ENCODE measurements at places on chromosomes 1 and 21.
A peak's percentile ranks its signal among the peaks of the same experiment; 100 is the strongest.

DNA sequence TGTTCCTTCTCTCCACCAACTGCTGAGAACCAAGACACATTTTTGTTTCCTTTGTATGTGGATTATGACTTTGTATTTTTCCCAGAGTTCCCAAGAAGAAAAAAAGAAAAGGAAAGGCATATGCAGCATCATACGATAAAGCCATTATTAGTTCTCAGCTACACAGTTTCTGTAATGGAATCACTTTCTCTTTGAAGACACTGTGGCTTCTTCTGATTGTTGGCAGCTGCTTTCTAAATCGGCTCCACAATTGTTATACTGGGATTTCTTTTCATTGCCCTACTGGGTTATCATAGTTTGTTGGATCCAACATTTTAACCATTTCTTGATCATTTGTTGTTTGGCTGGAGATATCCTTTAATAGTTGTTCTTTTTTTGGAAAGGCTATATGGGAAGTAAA is 89.5 kb upstream of the HIVEP3 start:
- no peak for DNase-seq

DNA sequence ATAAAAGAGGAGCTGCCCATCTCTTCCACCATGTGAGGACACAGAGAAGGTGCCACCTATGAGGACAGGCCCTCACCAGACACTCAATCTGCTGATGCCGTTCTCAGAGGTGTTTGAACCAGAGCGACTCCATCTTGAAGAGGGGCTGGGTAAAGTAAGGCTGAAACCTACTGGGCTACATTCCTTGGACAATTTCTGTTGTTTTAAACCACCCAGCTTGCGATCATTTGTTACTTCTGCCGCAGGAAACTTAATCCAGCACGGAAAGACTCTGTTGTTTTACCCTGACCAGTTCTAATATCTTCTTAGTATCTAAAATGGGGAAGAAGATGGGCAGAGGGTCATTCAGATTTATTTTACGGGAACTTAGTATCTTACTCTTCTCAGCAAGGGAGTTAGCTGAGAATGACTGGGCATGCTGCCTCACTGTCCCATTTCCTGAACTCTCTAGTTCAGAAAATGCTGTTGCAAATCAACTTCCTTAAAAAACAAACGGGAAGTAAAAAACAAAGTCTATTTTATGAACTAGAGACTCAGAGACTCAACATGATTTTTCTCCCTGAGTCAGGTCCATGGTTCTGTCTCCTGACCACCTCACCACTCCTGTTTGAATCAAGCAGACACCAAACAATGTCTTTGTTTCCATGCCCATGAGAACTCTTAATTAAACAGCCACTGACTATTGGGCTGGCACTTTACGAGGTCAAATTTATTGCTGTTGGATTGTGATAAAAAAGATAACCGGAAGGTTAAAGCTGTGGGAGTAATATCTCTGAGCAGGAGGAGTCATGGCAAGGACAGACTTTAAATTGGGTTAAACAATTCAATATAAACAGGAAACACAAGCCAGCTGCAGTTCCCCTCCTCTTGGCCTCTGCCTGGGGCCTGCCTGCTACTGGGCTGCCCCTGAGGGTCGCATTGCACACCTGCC is 23.8 kb upstream of the IFNAR1 start:
- no peak for DNase-seq

GRCh38 chr1:216923601-216924000 is 200.4 kb upstream of the ESRRG start:
- no peak for DNase-seq

DNA sequence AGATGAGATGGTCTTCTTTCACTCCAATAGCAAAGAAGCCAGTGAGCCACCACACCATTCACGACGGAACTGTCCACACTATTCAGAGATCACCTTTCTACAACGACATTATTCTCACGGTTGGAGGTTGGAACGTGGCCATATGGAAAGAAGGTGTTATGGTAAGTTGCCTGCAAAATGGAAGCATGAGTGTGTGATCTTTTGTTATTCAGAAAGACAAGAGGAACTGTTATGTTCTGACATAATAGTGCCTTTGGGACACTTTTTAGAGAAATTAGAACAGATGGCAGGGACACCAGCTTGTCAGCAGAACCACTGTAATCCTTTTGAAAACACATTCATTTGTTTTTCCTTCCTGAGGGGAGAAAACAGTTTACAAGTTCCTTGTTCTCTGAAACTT is 75.8 kb upstream of the MCOLN3 start:
- DNase-seq: no peak

DNA sequence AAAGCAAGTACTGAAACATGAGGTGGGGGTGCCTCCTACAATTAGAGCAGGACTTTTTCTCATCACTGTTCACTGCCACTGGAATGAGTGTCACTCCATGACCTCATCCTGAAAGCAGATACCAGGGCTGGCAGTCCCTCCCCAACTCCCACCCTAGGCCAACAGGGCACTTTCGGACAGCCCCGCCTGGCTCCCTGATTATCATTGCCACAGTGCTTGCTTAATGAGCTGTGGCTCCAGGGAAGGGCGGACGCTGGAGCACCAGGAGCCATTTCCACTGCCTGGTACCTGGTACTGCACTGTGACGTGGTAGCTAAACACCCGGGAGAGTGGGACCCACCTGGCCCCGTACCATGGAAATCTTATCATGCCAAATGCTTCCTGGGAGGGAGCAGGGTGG is 22.3 kb downstream of the SLC9A1 start:
- no peak for DNase-seq

- DNase-seq: no peak
Observed at GRCh38 chr21:42760951-42761751, 107.7 kb downstream of the PDE9A start.

GRCh38 chr1:239997515-239998311 is 94.0 kb upstream of the FMN2 start:
- peak; percentile 74 for DNase-seq

DNA sequence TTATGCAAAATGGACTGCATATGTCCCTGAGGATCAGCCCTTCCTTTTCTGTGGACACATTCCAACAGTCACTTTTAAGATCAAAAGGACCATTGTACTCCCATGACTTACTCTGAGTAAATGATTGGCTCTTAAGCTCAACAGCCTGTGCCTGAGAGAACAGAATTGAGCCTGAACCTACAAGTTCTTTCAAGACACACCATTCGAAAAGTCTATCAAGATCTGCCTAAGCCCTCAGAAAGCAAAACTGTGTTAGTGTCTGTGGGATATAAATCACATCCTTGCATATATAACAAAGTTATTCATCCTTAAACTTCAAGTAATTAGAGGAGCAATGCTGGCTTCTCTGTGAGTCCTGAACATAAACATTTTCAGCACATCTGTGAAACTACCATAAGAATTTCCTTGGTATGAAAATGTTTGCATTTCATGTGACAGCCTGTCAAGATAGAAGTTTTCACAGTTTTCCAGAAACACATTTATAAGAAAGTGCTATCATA is 41.6 kb downstream of the PCNX2 start:
- DNase-seq: peak; percentile 44

DNA sequence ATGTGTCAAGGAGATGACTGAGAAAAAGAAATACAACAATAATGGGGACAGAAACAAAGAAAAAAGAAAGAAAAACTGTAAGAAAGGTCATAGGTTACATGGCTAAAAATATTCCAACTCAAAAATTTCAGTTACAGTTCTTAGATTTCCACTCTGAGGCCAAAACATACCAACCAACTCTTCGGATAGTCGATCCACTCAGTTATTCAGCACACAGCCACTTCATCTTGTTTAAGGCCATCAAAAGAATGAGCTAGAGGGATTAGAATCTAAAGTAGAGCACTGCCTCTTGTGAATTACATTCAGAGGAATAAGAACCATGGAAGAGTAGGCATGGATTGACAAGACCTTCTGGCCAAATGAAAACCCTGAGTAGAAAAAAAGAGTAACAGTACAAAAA is 277.0 kb downstream of the MRPL39 start:
- no peak for DNase-seq

DNA sequence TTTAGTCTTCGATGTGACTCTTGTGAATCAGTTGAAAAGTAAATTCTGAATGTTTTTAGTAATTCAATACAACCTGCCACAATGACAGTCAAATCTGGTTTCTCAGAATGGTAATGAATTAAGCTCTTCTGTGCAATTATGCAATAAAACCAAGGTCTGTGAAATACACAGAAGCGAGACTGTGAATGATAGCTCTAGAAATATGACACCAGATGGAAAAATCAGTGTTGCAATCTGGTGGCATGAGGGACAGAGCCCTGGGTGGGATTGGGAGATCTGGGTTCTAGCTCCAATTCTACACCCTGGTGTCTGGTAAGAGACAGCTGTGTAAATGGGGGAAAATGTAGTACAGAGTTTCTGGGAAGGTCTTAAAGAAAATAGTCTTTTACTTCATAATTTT is 586.4 kb upstream of the ZRANB2 start:
- DNase-seq: no peak

GRCh38 chr21:31838586-31839355 is 34.0 kb upstream of the HUNK start:
- no peak for DNase-seq

DNA sequence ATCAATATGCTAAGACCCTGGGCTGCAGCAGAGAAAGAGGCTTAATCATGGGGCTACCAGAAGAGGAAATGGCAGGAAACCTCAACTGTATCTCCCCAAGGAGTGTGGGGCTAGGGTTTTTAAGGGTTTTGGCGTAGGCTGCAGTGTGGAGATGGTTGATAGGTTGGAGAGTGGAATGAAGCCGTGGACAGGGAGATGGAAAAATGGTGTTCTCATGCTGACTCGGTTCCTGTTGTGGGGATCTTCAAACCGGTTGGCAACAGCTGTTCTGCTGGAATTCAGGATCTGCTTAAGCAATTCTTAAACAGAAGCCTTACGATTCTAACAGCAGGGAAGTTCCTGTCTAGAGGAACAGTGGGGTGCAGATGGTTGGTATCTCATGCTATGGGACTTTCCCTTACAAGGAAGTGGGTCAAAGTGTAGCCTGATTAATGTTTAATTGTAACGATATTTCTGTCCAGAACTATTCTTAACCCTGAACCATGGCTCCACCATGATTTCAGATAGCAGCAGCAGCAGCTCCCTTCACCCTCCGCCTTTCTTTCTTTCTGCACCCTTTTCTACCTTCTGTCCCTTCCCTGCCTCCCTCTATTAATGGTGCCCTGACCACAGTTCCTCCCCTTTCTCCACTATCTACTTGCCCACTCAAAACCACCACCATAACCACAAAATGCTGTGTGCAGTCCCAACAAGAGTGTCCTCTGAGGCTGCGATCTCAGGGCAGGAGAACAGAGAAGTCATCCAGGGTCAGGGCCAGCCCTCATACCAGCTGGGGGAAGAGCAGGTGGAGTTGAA is 30.8 kb downstream of the RSPH1 start:
- peak; percentile 28 for DNase-seq

- DNase-seq: no peak
Observed at GRCh38 chr1:49651136-49651535, 372.6 kb downstream of the AGBL4 start.

- no peak for DNase-seq
Observed at GRCh38 chr1:44151332-44151731, 9.9 kb upstream of the KLF18 start.

- DNase-seq: no peak
Observed at GRCh38 chr1:25893116-25893515, 13.1 kb downstream of the STMN1 start.

DNA sequence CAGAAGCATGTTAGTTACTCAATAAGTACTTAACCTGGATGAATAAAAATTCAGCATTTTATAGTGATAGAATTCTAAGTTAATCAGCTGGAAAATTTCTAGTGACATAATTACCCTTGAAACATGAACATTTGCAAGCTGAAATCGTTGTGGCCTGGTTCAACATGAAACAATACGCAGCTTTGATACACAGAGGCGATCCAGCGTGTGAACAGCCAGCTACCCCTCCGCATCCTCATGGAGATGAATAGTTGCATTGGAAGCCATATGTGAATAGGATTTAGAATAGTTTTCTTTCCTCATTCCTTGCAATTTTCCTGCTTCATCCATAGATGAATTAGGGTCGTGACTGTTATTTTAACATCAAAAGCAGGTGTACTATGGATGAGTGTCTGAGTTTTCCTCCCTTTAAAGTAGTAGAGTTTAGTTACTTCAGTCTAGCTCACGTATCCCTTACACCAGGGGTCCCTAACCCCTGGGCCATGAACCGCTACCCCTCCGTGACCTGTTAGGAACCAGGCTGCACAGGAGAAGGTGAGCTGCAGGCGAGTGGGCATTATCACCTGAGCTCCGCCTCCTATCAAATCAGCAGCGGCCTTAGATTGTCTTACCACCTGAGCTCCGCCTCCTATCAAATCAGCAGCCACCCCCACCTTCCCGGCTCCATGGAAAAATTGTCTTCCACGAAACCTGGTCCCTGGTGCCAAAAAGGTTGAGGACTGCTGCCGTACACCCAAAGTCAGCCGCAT is 6.2 kb upstream of the TARBP1 start:
- no peak for DNase-seq

GRCh38 chr1:203676455-203676854 is 49.8 kb downstream of the ATP2B4 start:
- no peak for DNase-seq

GRCh38 chr1:234603221-234604204 is 6.5 kb downstream of the IRF2BP2 start:
- no peak for DNase-seq

DNA sequence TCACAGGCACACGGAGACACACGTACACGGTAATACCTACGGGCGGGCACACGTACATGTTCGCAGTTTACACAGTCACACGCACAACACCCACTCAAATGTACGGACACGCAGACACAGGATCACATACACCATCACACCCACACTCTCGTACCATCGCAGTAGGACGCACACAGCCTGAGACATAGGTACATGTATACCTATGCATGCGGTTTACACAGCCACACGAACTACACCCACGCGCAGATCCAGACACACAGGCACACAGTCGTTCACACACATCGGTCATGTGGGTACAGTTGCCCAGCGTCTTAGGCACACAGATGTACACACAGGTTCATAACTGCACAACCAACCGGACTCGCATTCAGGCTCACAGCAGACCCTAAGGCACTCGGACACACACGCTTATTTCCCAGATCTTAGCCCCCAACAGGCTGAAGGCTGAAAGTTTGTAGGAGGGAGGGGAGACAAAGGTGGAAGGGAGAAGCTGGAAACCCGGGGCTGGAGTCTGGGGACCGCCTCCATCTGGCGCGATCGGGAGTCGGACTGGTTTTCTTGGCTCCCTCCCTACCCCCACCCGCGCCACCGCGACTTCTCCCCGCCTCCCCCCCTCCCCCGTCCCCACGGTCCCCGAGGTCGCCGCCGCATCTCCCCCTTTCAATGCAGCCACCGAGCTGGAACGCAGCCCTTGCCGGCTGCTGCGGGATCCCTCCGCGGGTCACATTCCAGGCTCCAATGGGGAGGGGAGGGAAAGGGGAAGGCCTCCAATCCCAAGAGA is 51.9 kb upstream of the SYNC start:
- peak; percentile 54 for DNase-seq

- no peak for DNase-seq
Observed at GRCh38 chr1:59917785-59918180, 8.8 kb downstream of the CYP2J2 start.

- DNase-seq: no peak
Observed at GRCh38 chr1:150895618-150896017, 8.7 kb downstream of the CTXND2 start.

DNA sequence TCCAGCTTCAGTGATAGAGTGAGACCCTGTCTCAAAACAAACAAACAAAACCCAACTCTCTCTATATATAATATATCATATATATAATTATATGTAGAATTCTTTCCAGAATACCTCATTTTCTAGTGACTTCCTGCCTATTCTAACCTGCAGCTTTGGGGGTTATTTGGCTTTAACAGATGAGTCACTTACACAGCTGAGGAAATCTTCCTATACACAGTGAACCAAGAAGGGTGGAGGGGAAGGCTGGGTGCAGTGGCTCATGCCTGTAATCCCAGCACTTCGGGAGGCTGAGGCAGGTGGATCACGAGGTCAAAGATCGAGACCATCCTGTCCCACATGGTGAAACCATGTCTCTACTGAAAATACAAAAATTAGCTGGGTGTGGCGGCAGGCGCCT is 9.2 kb downstream of the RAB29 start:
- no peak for DNase-seq
